ENCODE measurements at places on chromosomes 1 and 21.

DNA sequence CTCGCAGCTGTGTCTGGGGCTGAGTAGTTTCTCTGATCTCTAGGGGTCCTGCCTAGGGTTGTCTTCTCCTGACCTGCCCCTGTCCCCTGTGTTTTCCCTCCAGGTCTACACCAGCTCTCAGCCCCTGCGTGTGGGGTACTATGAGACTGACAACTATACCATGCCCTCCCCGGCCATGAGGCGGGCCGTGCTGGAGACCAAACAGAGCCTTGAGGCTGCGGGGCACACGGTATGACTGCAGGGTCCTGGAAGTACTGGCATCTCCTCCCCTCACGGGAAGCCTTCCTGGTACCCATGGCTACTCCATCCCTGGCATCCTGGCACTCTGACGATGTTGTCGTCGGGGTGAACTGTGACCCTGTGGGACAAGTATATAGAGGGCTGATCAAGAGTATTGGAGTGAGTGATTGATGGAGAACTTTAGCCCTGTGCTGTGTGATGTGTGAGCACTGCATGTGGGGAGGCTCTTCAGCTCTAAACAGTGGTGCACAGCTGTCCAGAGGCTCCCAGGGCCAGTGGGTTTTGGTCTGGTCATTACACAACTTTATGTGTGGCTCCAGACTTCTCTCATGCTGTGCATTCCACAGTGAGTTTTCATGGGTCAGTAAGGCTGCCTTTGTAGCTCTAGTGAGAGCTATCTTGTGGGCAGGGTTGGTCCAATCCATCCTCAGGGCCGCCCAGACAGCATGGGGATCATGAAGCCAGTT, 14.4 kb downstream of the FAAH start:
- no peak for DNase-seq

- DNase-seq = no peak
These were observed 1.6 kb downstream of the PIK3CD start for GRCh38 chr1:9653210-9653490.

GRCh38 chr21:42513151-42513984, at the start of gene SLC37A1:
SLC37A1 (plus strand) TSS chr21:42513852; CDS start chr21:42518455, 4,603 bp downstream.
- peak; percentile 77 for DNase-seq

DNA sequence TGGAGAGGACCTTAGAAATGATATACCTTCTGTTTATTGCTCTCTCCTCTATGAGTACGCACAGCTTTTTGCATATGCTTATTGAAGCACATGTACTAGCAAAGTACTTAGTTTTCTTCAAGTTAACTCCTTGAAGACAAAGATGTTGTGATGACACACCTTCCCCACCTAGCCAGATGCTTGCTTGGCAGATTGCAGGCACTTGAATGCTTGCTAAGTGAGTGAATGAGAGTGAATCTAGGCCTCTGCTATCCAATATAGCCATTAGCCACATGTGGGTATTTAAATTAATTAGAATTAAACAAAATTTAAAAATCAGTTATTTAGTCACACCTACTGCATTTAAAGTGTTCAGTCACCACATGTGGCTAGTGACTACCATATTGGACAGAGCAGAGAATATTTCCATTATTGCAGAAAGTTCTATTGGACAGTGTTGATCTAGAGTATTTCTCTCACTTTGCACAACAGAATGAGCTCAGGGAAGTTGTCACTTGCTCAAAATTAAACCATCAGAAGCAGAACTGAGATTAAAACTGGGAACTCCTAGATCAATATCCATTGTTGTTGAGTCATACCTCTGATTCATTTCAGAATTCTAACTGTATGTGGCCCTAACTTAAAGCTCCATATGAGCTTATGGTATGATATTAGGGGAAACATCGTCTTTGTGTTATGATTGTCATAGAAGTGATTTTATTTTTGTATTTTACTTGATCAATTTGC, 8.6 kb upstream of the EEIG2 start:
- no peak for DNase-seq

- no peak for DNase-seq
These were observed 1.8 kb upstream of the GBP5 start for GRCh38 chr1:89274411-89274857.

DNA sequence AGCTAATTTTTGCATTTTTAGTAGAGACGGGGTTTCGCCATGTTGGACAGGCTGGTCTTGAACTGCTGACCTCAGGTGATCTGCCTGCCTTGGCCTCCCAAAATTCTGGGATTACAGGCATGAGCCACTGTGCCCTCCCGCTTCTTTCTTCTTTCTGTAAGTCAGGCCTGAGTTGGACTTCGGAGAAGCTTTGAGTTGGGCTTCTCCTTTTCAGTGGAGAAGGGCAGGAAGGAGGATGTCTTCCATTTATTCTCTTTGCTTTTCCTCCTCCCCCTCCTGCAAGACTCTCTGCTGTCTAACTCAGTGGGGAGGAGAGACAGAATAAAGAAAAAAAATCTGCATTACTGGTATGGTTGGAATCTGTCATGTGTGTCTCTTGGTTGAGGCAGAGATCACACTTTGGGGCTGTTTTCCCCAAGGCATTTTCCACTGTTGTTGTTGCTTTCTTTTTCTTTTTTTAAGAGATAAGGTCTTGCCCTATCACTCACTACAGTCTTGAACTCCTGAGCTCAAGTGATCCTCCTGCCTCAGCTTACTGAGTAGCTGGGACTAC, 13.2 kb upstream of the DEGS1 start:
- DNase-seq = no peak

GRCh38 chr1:169124459-169124858, 18.0 kb downstream of the ATP1B1 start:
- DNase-seq = no peak

DNA sequence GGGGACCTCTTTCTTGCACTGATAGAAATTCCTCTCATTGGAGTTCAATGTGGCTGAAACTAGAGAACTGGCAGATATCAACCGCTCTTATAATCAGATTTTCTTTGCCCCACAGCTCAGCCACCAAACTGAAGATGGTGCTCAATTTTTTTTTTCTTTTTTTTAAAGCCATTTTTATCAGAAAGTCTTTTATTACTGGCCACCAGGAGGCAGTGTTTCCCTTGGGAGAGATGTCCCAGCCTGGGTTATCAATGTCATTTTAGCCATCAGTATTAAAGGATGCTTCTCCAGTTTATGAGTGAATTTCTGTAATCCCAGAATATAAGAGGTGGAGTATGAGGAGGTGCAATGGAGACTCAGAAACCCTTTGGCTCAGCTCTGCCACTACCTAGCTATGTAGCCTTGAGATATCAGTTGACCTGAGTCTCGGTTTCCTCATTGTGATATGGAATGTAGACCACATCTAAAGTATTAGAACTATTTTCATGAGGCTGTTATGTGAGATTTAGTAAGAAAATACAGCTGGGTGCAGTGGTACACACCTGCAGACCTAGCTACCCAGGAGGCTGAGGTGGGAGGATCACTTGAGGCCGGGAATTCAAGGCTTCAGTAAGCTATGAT, 27.6 kb downstream of the CD244 start:
- DNase-seq = peak; percentile 74

DNA sequence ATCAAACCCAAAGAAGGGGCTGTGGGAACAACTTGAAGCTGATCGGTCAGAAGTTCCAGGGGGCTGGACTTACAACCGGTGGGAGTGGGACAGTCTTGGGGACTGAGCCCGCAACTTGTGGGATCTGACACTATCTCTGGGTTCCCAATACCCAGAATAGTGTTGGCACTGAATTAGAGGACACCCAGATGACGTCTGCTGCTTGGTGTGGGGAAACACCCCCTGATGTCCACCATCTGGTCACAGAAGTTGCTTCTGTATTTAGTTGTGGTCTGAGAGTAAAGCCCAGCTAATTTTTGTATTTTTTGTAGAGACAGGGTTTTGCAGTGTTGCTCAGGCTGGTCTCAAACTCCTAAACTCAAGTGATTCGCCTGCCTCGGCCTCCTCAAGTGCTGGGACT, 28.8 kb downstream of the SERBP1 start:
- DNase-seq = no peak

DNA sequence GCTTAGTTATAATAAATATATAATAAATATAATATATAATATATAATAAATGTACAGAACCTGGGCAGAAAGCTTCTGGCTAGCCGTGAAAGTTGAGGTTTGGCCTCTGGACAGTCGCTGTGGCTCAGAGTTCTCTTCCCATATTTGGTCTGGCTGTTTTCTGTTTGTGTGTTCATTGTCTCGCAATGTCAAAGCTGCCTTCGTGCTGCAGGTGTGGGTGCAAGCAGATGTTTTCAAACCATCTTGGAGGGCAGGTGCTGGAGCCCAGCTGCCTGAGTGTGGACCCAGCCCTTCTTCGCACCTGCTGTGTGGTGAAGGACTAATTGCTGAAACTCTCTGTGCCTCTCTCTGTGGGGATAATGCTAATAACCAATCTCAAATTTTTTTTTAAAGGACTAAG, 3.6 kb upstream of the CSTB start:
- DNase-seq = no peak

DNA sequence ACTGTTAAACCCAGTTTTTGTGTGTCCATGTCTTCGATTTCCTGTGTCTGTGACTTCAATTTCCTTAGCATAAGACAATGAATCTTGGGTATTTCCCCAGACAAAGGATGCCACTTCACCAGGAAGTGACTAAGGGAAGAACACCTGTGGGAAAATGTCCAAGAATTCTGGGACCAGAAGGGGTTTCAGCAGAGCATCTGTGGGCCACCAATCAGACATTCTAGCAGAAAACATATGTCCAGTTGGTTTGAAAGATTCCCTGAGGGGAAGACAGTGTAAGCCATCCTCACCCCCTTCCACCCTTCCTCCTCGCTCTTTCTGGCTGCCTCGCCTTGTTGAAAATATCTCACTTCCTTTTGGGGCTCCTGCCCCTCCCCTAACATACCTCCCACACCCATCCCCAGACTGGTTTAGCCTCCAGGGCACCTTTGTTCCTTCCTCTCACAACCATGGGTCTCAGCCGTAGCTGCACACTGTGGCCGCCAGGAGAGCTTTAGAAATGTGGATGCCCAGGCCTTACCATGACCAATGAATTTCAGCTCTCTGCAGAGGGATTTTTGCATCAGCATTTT, 25.5 kb upstream of the IFNAR1 start:
- DNase-seq = no peak

- DNase-seq = no peak
These were observed 67.1 kb downstream of the FAAP20 start for GRCh38 chr1:2127187-2128145.

- no peak for DNase-seq
These were observed 34.4 kb downstream of the PSEN2 start for GRCh38 chr1:226904772-226905171.
